Mammary epithelial cell (primary cell): ENCODE measurements at places on chromosomes 7 and 10.

DNA sequence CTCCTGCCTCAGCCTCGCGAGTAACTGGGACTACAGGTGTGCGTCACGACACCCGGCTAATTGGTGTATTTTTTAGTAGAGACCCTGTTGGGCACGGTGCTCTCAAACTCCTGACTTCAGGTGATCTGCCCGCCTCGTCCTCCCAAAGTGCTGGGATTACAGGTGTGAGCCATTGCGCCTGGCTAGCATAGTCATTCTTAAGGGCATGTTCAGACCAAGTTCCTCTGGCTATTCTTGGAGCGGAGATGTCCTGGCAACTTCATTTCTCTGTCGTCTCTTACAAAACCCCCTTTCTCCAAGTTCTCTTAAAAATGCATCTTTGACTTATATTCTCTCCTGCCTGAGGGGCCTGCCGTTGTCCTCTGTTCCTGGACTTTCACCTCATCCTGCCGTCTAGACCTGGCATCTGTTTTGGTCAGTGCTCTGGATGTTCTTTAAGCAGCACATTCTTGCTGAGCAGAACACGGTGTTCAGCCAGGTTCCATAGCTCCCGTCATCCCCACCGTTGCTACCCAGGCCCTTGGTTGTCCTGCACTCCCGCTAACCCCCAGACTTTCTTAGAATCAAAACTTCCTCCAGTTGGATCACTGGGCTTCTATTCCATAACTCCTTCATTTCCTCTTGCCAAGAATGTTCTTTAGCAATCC is 509.9 kb upstream of the GALNT17 start:
- peak; percentile 45 for DNase-seq

GRCh38 chr10:12382956-12383531 is 33.7 kb downstream of the CAMK1D start:
- DNase-seq: no peak

DNA sequence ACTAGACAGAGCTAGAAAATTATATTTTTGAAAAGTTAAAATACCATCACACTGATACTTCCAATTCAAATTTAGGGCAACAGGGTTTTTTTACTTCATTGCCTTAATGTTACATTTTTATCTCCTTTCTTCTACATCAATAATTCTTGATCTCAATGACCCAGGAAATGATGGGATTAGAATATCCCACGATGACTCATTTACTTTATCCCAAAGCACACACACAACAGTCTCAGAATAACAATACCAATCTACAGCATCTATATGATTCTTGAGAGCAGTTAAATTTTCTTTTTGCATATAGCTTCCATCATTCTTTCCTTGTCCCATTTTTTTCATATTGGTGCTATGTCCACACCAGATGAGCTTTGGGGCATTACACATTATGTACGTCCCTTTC is 98.4 kb upstream of the EEPD1 start:
- no peak for DNase-seq

DNA sequence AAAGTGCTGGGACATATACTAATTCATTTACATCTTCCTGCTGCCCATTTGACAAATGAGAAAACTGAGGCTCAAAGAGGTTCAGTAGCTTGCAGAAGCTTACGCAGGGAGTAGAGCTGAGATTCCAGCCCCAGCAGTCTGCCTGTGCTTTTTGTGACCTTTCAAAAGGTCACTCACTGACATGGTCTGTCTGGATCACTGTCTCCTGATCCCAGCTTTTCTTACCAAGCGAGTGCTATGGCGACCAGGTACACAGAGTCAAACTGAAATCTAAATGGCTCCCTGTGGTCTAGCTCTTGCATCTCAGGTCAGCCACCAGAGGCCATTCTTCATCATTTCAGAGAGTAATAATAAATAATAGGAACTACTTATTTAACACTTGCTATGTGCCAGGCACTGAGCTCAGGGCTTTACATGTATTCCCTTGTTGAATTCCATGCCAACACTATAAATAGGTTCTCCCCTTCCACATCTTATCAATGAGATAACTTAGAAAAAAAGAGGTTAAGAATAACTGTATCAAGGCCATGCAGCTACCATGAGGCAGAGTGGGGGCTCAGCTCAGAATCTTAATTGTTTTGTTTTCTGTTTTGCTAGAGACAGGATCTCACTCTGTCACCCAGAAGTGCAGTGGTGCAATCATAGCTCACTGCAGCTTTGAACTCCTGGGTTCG is 381.0 kb downstream of the CALN1 start:
- no peak for DNase-seq

DNA sequence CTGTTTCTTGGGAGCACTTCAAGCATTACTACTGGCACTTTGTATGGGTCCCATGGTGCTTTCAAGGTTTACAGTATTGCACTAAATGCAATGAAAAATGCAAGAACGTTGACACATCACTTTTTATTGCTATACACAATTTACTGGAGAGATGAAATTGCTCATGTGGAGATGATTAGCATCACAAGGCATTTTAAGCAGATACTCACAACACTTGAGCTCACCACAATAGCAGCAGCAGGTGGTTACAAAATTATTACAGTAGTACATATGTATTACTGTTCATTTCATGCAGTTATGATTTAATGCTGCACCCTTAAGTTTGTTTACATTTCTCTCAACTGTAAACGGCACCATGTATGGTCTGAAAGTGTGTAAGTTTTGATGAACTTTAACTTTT is 537.7 kb downstream of the GRM8 start:
- no peak for DNase-seq

GRCh38 chr7:29588900-29589696 is 25.5 kb downstream of the PRR15 start:
- no peak for DNase-seq

- no peak for DNase-seq
Measured at GRCh38 chr10:87921931-87922688, 58.7 kb downstream of the PTEN start.
